ENCODE measurements at places on chromosomes 12 and 14.

- no peak for DNase-seq
These were observed 10.9 kb downstream of the SLC38A2 start for GRCh38 chr12:46361667-46362034.

DNA sequence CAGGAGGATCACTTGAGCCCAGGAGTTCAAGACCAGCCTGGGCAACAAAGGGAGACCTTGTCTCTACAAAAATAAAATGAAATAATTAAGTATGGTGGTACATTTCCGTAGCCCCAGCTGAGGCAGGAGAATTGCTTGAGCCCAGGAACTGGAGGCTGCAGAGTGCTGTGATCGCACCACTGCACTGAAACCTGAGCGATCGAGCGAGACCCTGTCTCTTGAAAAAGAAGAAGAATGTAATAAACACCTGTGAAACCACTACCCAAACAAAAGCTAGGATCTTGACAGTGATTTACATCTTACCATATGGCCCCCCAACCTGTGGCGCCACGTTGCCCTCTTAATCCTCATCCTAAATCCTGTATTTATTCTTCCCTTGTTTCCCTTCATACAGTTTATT is 5.7 kb upstream of the DTX1 start:
- no peak for DNase-seq

DNA sequence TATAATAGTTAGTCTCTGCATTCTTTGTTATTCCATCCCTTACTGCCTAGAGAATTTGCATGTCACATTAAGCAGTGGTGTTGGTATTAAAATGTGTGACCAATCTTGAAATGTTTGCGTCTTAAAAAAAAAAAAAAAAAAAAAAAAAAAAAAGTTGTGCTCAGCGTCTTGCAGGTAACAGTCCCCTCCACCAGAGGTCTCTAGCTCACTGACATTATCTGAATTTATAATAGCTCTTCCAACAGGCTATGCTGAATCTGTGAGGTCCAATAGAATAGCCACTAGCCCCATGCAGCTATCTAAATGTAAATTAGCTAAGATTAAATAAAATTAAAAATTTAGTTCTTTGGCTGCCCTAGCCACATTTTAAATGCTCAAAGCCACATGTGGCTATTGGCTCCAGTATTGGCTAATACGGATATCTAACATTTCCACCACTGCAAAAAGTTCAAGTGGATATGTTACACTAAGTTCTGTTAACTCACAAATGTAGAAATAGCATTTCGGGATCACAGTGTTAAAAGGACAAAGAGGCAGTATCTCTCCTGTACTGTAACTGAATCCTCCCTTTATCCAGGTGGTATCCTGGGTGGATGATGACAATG is 28.7 kb downstream of the NKX2-8 start:
- no peak for DNase-seq

DNA sequence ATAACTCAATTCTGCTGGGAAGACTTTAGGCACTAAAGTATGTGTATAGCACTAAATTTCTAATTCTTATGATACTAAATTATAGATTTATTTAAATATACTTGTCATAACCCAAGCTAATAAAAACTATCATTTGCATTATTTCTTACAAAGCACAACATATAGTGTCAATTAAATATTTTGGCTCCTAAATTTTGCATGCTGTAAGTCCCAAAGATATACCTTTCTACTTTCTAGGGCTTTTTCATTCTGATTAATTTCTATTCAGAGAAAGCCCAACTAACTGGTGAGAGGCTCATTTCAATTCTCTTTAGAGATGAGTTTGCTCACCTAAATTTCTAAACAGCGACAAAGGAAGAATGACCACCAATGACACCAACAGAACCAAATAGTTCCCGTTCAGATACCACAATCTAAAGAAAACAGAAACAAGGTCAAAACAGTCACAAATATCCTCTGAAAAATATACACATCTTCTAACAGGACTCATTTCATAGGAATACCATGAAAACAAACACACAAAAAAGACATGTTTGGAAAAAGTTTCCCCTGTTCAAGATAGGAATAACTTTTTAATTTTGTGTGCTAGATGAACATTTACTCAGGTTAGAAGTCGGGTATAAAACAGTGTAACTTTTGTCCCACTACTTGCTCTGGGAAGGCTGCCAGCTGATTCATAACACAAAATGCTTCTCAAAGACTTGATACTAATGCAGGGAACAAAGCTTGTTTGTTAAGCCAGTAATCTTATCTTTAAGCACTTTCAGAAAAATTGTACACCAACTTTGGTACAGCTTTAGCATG is 7.6 kb downstream of the SLC38A2 start:
- no peak for DNase-seq

DNA sequence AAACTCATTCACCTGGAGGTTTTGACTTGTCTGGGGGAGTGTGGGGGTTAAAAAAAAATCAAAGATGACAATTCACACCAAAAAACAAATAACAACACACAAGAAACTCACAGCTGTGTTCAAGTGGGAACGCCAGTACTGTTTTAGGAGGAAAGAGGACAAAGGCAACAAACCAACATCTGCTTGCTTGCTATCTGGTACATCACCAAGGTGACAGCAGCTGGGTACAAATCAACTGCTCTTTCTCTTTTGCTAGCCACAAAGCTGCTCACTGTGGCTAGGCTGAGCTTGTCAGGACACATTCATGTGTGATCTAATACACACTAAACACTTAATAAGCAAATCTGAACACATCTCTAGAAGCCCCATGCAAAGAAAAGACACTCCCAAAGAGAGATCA is 128.0 kb upstream of the RAP1B start:
- DNase-seq: no peak

GRCh38 chr12:120368789-120369602 is at the start of gene MSI1:
Gene MSI1 (minus strand): TSS chr12:120369164. CDS start chr12:120369091, 73 bp downstream.
- peak; percentile 15 for DNase-seq

DNA sequence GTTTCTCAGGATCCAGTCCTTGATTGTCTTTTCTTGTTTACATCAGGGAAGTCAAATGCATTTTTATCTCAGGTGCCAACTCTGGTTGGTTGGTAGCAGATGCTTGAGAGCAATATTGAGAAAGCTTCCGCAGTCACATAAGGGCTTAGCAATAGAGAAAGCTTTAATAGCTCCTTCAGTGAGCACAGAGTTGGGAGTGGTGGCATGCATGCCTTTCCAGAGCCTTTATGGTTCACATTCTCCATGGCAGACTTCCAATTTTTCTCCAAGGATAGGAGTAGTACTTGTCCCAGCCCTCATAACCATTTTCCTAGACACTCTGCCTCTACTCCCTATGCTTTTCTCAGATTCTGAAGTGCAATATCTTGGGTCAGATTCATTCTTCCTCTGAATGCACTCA is 280.4 kb downstream of the AEBP2 start:
- DNase-seq: no peak

All from NCI-H187 (cell line).